Activated gamma-delta T cell (primary cell): ENCODE measurements at places on chromosomes 6 and 20.

- DNase-seq: peak; percentile 58
Measured at GRCh38 chr6:39166189-39166911, 51.4 kb upstream of the SAYSD1 start.

DNA sequence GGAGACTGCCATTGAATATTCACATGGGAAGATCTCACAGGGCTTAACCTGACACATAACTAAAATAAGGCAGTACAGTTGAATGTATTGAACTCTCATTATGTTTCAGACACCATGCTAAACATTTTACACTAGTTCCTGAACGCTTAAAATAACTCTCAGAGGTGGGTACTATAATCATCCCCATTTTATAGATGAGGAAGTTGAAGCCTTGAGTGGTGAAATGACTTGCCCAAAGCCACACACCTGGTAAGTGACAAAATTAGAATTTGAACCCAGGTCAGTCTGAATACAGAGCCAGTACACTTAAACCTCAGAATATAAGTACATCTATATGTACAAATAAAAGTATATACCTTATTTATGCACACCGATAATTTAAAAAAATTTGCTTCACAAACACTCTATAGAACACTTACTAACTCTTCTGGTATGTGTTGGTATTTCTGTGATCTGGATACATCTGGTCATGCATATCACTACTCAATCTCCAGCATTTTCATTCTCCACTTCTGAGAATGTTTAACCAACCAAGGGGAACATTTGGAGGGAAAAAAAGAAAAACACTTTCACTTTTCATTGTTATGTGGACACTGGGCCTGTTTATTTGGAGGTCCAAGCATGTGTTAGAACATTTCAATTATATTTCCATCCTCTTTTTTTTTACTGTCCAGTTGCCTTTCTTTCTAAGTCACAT lies 4.6 kb upstream of the BICRAL start:
- no peak for DNase-seq

DNA sequence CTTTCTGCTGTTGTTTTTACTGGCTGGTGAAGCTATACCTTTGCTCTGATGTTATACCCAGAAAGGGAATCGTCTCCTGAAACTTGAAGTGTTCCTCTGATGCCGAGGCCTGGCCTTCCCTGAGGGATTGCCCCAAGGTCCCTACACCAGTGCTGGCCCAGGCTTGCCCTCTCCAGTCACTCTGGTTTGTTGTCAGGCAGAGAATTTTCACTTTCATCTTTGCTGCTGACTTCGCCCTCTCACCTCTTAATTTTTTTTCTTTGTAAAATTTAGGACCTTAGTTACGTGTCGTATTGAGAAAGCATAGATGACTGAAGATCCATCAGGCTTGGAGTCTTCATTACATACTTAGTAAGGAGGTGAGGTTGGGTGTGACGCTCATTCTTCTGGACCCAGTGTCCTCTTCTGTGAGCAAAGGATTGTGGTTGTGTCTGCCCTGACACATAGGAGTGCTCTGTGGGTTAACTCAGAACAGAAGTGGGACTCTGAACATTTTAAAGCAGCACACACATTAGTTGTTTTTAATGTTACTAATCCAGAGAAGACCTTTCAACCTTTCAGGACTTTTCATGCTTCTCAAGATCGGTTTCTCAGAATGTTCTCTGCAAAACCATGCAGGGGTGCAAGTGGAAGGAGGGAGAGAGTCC lies 45.4 kb downstream of the TULP4 start:
- DNase-seq: no peak

GRCh38 chr20:62501801-62502495 lies 26.2 kb upstream of the GATA5 start:
- no peak for DNase-seq

GRCh38 chr6:132685009-132685408 lies 26.0 kb upstream of the TAAR1 start:
- DNase-seq: no peak

DNA sequence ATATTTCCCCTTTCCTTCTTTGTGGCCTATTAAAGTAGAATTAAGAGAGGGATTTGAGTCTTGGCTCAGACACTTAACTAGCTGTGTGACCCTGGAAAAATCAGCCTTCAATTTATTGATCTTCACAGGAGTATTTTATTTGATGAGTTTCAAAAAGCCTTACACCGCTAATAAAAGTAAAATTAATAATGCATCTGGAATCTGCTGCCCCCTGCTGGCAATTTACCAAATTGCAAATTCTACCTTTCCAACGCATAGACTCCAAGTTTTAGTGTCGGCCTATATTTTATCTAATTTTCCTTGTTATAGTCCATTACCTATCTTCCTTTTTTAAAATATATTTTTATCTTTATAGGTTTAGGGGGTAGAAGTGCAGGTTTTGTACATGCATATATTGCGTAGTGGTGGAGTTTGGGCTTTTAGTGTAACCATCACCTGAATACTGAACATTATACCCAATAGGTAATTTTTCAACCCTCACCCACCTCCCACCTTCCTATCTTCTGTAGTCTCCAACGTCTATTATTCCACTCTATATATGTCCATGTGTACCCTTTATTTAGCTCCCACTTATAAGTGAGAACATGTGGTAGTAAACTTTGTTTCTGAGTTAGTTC lies 46.3 kb downstream of the GOPC start:
- no peak for DNase-seq

DNA sequence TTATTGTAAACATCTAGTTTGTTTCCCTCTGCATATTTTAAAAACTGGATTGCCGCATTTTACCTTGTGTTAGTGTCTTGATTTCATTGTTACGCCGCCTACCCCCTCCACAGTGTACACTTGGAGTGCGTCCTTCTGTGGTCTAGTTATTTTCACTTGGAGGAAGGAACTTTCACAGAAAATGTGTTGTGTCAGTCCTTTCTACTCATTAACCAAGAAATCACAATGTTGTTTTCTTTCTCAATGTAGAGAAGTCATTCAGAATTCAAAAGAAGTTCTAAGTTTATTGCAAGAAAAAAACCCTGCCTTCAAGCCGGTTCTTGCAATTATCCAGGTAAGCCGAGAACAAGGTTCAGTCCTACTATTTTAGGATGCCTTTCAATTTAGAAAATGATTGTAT lies 10.3 kb downstream of the MTHFD1L start:
- no peak for DNase-seq

DNA sequence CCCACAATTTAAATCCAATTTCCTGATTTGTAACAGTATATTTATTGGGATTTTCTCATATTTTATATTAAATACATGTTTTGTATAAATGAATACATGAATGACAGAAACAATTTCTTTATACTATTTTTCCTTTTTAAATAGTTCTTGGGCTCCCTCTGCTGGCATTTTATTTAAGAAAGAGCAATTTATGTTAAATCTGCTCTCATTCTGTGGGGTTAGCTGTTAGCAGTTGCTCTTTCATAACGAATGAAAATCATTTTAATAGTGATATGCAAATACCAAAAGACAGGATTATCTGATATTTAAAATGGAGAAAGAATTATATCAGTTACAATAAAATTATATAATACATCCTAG lies 118.3 kb downstream of the RALGAPA2 start:
- no peak for DNase-seq

DNA sequence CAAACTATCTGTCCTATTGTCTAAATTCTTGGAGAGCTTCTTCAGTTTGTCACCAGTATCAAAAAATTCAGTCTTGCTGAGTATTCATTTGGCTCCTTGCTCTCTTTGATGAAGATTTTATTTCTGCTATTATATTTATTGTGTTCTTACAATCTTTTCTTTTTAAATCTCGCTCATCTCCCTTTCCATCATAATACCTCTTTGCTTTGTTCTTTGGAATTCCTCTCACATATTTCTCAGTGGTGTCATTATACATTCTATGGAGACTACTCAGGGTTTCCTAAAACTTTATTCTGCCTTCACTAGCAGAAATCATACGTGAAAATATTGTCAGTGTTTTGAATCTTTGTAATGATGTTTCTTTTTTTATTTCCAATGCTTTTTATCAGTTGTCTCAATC lies 445.2 kb upstream of the ID4 start:
- DNase-seq: no peak

GRCh38 chr6:36777801-36778200 lies 61.4 kb downstream of the CPNE5 start:
- no peak for DNase-seq

GRCh38 chr6:142884214-142885035 lies 60.6 kb downstream of the HIVEP2 start:
- no peak for DNase-seq

DNA sequence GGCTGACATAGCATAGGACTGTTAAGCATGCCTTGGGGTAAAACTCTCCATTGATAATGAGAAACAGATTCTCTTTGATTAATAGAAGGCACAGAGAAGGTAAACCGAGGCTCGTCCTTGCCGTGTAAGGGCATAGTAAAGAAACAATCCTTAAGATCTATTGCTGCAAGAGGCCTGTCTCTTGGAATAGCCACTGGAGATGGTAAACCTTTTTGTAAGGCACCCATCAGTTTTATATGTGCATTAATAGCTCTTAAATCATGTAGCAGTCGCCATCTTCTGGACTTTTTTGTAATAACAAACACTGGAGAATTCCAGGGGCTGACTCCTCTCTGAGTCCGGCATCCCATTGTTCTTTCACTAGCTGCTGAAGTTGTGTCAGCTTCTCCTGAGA lies 8.4 kb upstream of the ABHD12 start:
- DNase-seq: no peak

- no peak for DNase-seq
Measured at GRCh38 chr6:2940851-2941250, 30.5 kb downstream of the SERPINB6 start.

DNA sequence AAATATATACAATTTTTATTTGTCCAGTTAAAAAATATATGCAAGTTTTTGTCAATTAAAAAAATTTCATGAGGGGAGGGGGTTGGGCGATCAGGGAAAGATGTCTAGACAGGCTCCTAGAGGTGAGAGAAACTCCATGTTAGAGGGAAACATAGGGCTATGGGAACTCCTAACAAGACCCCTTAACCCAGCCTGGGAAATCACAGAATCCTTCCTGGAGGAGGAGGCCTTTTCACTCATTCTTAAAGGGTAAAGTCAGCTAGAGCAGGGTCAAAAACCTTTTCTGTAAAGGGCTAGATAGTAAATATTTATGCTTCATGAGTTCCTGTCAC lies 75.9 kb upstream of the PTPN1 start:
- DNase-seq: no peak

GRCh38 chr20:45051204-45052060 lies 49.5 kb downstream of the KCNS1 start:
- DNase-seq: no peak

GRCh38 chr6:142728364-142728763 lies 216.6 kb downstream of the HIVEP2 start:
- no peak for DNase-seq

DNA sequence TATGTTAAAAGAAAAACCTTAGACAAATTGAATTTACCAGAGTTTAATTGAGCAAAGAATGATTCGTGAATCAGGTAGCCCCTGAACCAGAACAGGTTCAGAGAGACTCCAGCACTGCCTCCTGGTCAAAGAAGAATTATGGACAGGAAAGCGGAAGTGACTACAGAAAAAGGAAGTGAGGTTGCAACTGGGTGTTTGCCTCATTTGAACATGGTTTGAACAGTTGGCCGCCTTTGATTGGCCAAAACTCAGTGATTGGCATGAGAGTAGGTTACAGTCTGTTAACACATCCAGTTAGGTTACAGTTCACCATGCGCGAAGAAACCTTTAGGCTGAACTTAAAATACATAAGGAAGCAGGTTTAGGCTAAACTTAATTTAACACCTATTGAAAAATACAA lies 248.8 kb downstream of the TFAP2A start:
- DNase-seq: no peak
